Naive thymus-derived CD8-positive, alpha-beta T cell (primary cell): ENCODE measurements at places on chromosomes 4 and X. TPM values are rescaled to one million over a fixed set of nuclear protein-coding genes. Genes with fewer than 3 reads are reported as not detected.

- no peak overlapping the region for H3K4me3 ChIP-seq
- no peak overlapping the region for H3K27ac ChIP-seq
- H3K4me1 ChIP-seq, result peaks cover 14% of the 10 kb centered on the region
- DNase-seq, result no peak
- peaks cover 25% of the 10 kb centered on the region for H3K27me3 ChIP-seq
- H3K36me3 ChIP-seq, result no peaks in the 10 kb centered on the region
Observed at GRCh38 chr4:1763070-1763549, 30.0 kb upstream of the FGFR3 start.

DNA sequence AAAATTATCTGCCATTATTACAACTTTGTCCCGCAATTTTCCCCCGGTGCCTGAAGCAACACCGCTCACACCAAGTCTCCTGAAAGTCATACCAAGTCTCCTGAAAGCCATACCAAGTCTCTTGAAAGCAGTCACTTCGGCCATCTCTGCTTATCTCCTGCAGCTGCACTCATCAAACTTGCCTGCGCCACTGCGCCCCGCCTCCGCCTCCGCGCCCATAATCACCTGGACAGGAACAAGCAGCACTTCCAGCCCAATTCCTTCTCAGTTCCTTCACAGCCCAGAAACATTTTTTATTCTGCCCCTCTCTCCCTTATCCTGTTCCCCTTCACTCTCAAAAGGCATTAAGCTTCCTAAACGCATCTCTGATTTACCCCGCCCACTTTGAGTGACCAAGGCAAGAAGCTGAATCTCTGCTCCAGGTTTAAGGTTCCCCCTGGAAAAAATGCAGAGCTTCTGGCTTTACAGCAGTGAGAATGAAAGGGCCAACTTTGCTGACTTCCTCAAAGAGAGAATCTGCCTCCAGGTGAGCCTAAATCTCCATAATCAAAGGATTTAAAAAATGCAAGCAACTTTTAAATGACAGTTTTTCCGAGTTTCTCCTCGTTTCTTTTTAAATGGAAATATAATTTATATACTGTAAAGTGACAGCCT is 7.7 kb downstream of the GPR50 start:
- DNase-seq, result no peak
- no peaks in the 10 kb centered on the region for H3K36me3 ChIP-seq
- H3K27ac ChIP-seq, result no peak overlapping the region
- peaks cover 5% of the 10 kb centered on the region for H3K4me1 ChIP-seq
- no peak overlapping the region for H3K4me3 ChIP-seq
- H3K27me3 ChIP-seq, result peaks cover 25% of the 10 kb centered on the region

DNA sequence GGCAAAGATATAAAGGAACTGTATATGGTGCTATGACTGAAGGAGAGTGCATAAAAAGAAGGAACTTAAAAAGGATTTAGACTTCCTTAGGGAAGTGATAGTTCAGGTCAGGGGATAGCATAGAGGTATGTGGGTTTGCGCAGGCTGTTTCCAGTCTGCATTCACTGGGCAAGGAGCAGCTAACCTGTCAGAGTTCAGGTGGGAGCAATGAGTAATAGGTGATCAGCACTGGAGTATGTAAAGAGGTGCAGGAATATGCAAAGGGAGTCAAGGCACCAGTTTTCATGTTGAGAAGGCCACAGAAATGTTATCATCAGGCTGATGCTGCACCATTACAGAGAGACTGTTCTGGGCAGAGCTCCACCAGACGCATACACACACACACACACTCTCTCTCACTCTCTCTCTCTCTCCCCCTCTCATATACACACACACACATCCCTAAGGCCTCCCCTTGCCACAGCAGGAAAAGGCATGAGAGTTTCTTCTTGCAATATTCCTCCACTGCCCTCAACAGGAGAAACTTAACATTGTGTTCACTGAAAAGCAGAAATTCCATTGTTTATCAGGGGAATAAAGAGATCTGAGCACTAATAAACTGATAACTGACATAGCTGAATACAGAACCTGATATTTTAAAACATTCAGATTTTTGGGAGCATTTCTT is 256.4 kb upstream of the GRID2 start:
- no peaks in the 10 kb centered on the region for H3K27me3 ChIP-seq
- no peaks in the 10 kb centered on the region for H3K36me3 ChIP-seq
- H3K4me3 ChIP-seq, result no peak overlapping the region
- H3K4me1 ChIP-seq, result no peaks in the 10 kb centered on the region

PCDH11X gene
- not detected for total RNA-seq

GRCh38 chrX:70219938-70220764 is 14.3 kb upstream of the AWAT1 start:
- no peak overlapping the region for H3K27ac ChIP-seq
- no peak for DNase-seq
- H3K4me3 ChIP-seq, result no peak overlapping the region
- H3K27me3 ChIP-seq, result no peaks in the 10 kb centered on the region
- H3K36me3 ChIP-seq, result no peaks in the 10 kb centered on the region
- H3K4me1 ChIP-seq, result no peaks in the 10 kb centered on the region

DNA sequence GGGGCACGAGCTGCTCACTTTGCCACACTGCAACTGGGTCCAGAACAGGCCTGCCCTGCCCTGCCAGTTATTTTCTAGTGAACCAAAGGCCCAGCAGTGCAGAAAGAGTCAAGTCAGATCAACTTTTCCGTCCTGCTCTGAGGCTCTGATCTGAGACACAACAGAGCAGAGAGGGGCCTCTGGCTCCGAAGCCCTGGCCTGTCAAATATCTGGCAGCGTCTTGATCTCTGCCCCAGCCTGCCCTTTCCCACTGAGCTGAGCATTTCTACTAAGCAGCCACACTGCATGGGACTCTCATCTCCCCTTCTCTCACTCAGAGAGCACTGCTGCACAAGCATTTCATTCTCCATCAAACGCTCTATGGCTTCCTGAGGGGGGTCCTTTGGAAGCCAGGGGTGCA is 11.8 kb downstream of the IGFBP7 start:
- no peak overlapping the region for H3K4me3 ChIP-seq
- no peak for DNase-seq
- no peaks in the 10 kb centered on the region for H3K27me3 ChIP-seq
- H3K36me3 ChIP-seq, result no peaks in the 10 kb centered on the region
- H3K27ac ChIP-seq, result no peak overlapping the region
